Activated T-helper 1 cell treated with anti-CD3 and anti-CD28 coated beads, Interleukin-2, amount 50 U/mL, for 16 hours (primary cell): ENCODE measurements at places on chromosomes 6 and 20.

- DNase-seq: no peak
These were observed 21.4 kb upstream of the TENT5A start for GRCh38 chr6:81773887-81774286.

DNA sequence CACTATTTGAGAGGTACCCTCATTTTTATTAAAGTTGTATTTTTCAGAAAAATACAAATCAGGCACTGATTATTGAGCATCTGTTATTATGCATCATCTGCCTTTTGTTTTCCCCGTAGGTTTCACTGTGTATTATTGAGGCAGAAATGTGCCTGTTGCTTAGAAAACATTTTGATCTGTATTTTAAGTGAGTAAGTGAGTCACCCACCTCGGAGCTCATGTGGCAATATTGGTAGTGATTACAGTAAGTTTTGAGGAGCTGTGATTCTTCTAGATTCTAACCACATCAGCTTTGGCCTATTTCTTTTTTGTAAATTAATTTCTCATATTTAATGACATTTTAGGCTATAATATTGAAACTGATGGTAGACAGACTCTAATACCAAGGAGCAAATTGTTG lies 59.6 kb upstream of the LAMP5 start:
- no peak for DNase-seq

DNA sequence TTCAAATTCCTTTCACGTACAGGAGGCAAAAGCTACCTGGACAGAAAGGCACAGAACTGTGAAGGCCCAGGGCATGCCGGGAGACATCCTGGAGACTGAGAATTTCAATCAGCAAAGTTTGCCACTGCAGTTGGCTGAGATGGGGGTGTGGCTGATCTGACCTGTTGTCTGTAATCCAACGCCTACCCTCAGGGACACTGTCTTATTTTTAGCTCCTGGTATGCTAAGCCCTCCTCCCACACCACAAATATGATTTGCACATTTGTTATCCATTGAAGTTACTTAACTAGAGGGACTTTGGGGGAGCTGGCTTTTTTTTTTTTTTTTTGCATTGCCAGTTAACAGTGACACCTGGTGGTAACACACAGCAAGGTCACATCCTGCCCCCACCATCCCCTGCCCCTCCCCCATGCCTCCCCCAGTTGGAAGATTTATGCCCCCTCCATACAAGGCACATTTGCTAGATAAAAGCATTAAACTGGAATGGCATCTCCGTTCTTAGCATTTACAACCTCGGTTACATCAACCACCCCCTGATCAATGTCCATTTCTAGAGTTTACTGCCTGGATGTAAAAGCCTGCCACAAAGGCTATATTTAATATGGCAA lies 40.4 kb downstream of the TTI1 start:
- DNase-seq: no peak

GRCh38 chr6:113057567-113058053 lies 710.5 kb downstream of the RFPL4B start:
- no peak for DNase-seq

GRCh38 chr6:71324194-71324785 lies 35.7 kb downstream of the OGFRL1 start:
- no peak for DNase-seq

- no peak for DNase-seq
These were observed 27.9 kb downstream of the SDCBP2 start for GRCh38 chr20:1301031-1301529.

GRCh38 chr20:24723647-24724352 lies 225.3 kb upstream of the CST7 start:
- no peak for DNase-seq

DNA sequence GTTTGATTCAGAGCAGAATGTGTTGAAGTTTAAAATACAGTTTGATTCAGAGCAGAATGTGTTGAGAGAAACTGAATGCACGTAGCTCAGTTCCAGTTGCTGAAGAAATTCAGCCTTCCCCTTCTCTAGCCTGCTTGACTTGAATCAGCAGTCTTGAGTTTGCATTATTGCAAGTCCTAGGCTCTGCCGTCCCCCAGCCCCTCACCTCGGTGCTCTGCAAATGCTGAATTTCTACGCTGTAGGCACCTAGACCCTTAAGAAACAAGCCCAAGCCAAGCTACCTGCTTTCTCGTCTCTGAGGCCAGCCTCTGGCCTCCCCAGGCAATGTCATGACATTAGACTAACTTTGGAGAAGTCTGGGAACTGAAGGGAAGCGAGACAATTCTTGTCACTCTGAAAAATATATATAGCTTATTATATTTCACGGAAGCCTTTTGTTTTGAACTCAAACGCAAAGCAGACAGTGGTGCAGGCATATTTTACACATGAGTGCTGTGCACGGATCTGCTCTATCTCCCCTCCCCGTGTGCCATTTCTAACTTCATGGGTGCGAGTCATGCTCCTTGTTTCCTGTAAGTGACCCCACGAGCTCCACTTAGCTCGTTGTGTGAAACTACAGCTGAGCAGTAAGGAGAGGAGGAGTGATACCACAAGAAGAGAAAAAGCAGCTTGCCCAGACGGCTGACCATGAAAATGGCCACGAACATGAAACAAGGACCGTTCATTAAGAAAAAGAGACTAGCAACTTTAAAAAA lies 71.4 kb upstream of the DUSP22 start:
- DNase-seq: no peak

- DNase-seq: no peak
These were observed 689 bp upstream of the KCNB1 start for GRCh38 chr20:49483018-49483695.

- DNase-seq: no peak
These were observed 31.5 kb upstream of the SULF2 start for GRCh38 chr20:47816487-47817451.

- DNase-seq: no peak
These were observed 67.6 kb upstream of the TMEM200A start for GRCh38 chr6:130298258-130298657.

DNA sequence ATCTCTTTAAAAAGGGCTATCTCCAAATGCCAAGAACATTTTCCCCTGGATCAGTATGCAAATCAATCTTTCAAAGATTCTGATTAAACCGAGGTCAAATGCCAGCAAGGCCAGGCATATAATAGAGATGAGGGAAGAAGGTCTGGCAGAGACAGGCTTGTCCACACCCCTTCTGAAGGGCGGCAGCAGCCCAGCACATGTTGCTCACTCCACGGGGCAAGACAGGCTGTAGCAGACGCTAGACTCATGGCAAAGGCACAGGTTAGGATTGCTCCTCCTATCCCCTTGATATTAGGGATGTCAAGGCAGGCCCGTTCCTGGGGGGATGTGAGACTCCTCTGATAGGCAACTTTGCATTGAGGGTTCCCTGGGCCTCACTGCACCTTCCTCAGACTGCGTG lies 104.7 kb upstream of the RIN2 start:
- no peak for DNase-seq

DNA sequence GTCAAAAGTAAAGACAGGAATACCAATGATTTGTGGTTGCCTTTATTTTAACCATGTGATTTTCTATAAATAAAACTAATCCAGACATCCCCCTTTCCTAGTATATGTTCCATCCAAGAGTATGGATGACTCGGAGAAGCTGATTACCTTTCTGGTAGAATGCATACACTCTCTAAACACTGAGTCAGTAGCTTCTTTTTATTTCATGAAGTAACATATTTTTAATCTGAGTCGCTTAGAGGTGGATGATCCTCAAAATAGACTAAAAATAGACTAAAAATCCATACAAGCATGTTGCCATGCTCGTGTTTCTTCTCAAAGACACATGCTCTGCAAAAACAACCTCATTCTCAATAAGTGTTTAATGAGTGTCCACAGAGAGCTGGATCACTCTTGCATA lies 263.7 kb downstream of the COL12A1 start:
- no peak for DNase-seq

- DNase-seq: no peak
These were observed 135.0 kb downstream of the EPM2A start for GRCh38 chr6:145600299-145600698.

DNA sequence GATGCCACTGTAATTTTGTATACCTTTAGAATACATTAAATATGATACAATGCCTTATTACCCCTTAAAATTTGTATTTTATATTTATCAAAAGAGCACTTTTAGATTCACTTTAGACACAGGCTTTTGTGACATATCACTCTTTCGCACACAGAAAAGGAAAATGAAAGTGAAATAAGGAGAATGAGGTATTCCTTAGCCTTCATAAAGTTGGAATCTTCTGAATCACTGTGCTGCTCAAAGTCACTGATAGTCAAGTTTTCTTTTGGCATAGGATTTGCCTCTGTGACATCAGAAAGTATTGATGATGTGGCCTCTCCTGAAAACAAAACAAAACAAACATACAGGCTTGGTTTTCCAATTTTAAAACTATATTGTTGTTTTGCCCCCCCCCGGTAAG lies 1097.1 kb downstream of the KIF16B start:
- DNase-seq: no peak

DNA sequence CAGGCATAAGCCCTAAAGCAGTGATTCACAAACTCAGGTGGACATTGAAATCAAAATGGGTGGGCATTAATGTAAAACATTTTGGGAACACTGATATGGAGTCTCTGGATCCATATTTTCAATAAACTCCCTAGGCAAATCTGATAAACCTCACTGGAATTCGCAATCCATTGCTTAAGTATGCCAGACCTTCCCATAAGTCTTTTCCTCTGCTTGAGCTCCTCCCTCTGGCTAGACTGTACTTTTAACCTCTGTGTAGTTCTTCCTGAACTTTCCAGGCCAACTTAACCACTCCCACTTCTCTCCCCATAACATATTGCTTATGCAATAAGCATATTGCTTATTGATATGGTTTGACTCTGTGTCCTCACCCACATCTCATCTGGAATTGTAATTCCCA lies 629.7 kb upstream of the IMPG1 start:
- no peak for DNase-seq

DNA sequence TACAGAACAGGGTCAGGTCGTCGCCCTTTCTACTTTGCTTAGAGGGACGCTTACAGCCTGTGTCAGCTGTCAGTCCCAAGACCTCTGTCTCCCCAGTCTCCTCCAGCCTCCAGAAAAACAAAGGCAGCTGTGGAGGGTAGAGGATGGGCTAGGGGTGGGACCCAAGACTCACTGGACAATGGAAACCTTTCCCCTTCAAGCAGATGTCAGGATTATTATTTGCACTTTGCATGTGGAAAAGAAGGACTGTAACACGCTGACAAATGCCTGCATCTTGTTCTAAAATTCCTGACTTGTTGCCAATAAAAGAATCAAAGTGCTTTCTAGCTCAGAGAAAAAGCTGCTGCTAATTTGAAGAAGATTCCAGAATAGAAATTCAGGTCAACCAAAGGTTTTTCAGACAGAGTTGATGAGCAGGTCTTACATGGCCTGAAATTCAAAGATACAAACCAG lies 58.7 kb downstream of the SNX5 start:
- DNase-seq: no peak

DNA sequence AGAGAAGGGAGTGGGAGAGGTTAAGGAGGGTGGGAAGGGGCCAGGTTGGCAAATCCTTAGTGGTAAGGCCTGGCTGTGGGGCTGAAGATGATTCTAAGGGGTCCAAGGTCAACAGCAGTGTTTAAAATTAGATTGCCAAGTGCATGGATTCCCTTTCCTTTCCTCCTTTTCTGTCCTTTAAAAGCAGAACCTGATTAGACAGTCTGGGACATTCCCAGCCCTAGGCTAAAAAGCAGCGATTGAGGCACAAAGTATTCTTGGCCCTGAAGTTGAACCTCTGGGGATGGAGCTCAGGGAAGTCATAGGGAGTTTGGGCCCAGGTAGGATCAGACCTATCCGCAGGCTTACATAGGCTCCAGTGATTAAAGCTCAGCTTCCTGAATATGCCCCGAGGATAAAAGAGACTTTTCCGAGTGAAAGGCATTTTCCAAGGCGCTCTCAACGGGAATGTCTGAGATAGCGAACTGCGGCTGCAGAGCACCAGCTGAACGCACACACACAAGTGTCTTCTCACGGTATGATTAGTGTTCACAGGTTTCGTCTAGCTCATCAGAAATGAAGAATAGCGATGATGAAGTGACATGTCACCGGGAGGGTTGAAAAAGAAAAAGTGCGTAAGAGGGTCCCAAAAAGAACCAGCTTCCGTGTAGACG lies 787 bp upstream of the CARMIL1 start:
- no peak for DNase-seq

GRCh38 chr6:167733740-167734661 lies 92.7 kb upstream of the AFDN start:
- DNase-seq: no peak

GRCh38 chr6:2476376-2476775 lies 231.0 kb upstream of the GMDS start:
- DNase-seq: no peak

DNA sequence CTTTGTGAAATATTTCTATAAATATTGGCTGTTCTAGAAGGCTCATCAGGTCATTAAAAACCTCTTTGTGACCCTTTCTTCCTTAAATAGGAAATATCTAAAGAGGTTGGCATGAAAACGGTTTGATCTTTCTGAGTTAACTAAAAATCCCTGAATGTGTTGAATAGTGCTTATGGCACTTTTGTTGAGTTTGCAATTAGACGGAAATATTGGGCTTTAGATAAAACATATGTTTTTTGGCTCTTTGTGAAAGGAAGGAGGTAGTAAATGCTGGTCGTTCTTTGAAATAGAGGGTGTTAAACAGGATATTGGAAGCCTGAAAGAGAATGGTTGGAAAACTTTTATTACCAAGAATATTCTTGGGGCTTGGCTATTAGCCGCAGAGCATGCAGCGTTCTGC lies 163.0 kb downstream of the ARID1B start:
- DNase-seq: no peak

DNA sequence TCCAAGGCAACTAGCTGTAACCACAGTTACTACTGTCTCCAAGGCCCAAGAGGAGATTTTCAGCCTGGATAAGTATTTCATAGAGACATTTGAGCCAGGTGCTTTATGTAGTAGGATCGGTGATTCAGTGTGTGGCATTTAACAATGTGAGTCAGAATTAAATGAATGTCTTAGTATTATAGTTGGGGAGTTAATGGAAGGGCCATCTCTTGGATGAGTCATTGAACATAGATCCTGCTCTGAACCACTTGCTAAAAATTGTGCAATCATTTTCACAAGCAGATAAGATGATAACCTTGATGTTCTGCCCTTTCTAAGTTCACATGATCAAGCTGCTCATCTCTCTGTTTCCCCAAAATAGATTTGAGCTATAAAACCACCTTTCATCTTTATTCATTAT lies 668.9 kb upstream of the CITED2 start:
- DNase-seq: no peak

DNA sequence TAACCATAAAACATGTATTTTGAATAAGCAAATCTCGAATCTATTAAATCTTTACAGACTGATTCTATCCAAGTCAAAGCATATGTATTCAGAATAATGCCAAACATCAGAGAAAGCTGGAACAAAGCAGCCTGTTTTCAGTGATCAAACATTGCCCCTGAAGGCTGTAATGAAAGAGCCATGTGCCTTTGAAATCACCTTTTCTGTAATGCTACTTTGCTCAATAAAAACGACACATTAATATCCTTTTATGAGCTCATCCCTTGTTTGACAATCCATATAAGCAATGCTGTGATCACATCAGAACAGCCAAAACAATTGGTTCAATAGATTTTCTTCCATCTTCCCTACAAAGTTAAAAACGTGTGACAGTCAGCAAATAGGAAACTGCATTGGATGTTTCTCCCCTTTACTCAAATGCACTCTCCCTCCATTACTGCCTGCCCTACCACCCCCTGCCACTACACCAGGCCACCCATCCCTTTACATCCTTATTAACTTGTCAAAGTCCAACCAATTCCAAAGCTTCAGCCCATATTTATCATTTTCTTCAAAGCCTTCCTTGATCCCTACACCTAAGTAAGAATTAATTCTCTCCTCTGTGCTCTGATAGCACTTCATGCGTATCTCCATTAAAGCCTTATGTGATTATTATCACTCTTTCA lies 42.0 kb downstream of the THEMIS start:
- DNase-seq: no peak

- DNase-seq: no peak
These were observed 138.7 kb upstream of the SASH1 start for GRCh38 chr6:148203970-148204369.

GRCh38 chr6:152298055-152298647 lies 339.0 kb downstream of the SYNE1 start:
- no peak for DNase-seq
